ENCODE measurements at places on chromosomes 6 and 20.

DNA sequence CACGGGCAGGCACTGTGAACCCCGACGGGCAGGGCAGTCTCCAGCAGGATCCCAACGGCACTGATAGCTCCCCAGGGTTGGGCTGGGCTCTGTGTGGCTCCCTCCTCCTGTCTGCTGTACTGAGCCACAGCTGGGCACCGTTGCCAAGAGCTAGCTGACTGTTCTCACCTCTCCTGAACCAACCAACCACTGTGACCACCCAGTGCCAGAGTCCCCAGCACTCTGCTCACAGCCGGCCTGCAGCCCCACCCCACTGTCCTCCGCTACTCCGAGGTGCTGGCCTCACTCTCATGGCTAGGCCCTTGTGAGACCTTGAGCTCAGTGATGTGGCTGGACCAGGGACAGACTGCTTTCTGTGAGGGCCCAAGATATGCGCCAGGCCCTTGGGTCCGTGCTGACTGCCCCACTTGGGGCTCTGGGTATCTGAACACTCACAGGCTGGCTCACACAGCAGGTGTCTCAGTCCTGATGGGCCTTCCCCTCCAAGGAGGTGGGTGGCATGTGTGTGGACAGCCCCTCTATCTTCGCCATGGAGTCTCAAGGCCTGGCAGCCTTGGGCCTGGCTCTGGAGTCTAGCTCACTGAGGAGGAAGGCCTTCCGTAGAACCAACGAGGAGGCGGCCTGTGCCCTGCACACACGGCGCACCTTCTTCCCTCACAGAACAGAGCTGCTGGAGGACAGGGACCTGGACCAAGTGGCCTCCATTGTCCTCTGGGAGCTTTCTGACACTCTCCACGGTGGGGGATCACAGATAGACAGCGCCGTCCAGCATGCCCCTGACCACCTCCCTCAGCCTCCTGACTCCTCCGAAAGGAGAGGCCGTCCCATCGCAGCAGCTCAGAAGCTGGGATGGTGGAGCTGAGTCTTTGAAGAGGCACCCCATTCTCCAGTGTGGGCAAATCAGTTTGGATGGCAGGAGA is 53.5 kb downstream of the TCP11 start:
- DNase-seq, result no peak

DNA sequence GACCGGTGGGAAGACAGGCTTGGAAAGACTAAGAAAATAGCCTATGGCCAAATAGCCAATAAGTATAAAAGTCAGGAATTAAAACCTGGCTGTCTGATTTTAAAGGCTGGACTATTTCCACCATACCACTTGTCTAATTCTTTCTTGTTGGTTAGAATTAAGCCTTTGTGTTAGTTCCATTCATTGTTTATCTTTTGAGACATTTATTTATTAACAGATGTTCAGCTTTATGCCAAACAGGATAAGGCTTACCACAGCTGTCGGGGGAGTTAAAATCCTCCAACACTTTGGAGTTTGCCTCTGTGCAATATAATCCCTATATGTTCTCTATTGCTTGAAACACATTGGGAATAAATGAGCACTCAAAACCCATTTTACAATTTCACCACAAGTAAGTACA is 208.3 kb downstream of the TMEM200A start:
- DNase-seq, result no peak

DNA sequence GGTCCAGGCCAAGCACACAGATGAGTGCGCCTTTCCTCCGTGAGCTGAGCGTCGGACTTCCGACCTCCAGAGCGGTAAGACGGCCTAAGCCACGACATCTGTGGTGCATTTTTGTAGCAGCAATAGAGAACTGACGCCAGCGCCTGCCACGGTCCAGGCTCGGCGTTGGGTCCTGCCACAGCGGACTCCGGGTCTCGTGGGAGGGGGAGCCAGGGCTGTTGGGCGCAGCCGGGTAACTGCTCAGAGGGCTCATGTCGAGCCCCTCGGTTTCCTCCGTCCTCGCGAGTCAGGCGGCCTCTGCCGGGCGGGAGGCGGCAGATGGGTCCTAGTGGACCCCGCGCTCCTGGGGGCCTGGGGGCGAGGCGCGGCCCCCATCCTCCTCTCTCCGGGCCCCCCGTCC is 216.1 kb downstream of the QKI start:
- DNase-seq, result no peak

- no peak for DNase-seq
Observed at GRCh38 chr20:22921595-22922421, 113.3 kb upstream of the SSTR4 start.

- no peak for DNase-seq
Observed at GRCh38 chr6:40438246-40438887, 148.8 kb downstream of the LRFN2 start.

DNA sequence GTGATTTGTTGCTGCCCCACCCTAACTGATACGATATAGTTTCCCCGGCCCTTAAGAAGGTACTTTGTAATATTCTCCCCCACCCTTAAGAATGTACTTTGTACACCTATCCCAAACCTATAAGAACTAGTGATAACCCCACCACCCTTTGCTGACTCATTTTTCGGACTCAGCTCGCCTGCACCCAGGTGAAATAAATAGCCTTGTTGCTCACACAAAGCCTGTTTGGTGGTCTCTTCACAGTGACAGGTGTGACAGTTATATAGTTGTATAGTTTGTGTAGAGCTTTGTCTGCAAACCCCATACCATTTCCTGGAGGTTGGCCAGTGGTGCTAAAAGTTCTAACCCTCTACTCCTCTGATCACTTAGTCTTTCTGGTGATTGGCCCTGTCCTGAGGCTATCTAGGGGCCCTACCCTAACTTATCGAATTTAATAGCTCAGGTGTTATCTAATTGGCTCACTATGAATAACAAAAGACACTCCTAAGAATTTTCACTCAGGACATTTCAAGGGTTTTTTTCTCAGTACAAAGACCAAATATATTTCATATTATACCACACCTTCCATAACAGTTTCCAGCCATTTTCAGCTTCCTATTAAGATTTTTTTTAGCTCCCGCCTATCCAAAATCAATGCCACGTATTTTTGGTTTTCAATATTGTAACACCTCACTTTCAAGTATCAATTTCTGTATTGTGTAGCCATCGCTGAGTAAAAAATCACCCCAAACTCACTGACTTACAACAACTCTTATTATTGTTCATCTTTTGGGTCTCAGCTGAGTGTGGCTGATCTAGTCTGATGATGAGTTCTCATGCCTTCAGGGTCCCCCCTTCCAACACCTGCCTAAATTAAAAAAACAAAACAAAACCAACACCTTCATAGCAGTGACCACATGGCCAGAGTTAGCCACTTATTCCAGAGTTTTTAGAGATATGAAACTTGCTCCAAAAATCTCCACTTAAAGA is 9.8 kb upstream of the BTN1A1 start:
- DNase-seq, result no peak
